ENCODE measurements at places on chromosomes 7 and 10.

GRCh38 chr7:91243591-91244301 is 20.5 kb upstream of the FZD1 start:
- DNase-seq: peak; percentile 60

- no peak for DNase-seq
Measured at GRCh38 chr10:78474743-78475142, 441.1 kb downstream of the RPS24 start.

- DNase-seq: no peak
Measured at GRCh38 chr10:48236199-48236621, 38.3 kb downstream of the FRMPD2 start.

GRCh38 chr7:34133356-34133982 is 228.1 kb downstream of the BMPER start:
- DNase-seq: peak; percentile 75

- DNase-seq: peak; percentile 57
Measured at GRCh38 chr7:116672596-116673456, 830 bp downstream of the MET start.

GRCh38 chr7:11702938-11703337 is 129.1 kb downstream of the THSD7A start:
- no peak for DNase-seq

DNA sequence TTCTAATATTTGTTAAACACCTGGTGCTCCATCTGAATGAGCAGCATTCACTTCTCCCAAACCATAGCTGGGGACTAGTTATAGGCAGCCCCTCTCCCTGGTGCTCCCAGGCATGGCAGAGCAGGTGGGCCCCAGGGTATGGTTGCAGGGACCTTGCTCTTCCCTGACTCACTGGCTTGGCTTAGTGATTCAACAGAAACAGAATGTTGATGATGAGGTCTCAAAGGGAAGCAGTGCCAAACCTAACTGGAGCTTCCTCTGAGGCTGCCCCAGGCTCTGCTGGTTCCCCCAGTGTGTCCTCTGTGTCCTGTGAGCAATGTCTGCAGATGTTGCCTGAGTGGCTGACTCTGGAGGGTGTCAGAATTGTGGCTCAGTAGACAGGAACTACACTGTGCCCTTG is 3.7 kb downstream of the GPR26 start:
- DNase-seq: peak; percentile 69

DNA sequence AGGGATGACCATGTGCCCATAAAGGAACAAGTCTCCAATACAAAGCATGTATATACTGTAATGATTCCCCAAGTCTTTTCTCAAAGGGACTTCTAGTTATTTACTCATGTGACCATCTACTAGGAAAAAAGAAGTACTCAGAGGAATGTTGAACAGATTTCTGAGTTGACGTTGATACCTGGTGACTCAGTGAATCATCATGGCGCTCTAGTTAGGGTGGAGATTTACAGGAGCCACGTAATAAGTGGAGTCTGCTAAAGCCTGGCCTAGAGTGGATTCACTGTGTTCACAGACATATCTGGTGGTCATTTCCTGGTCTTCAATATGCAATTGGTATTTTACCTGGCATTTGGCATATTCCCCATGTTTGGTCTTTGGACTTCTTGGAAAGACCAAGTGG is 302.2 kb upstream of the CACNA2D1 start:
- no peak for DNase-seq

DNA sequence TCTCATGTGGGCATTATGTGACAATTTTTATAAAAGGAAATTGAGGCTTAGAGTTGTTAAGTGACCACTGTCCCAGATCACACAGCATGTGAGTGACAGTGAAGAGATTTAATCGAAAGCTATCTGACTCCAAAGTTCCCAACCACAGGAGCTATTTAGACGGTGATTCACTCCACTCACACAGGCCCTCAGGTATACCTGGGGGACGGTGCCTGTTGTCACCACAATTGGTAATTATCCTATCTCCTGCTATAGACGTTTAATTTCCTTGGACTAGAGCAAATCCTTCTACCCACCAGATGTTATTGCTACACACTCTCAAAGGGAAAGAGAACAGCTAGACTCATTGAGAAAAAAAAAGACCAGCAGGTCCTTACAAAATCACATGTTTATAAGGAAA is 145.5 kb downstream of the KLF6 start:
- DNase-seq: no peak

DNA sequence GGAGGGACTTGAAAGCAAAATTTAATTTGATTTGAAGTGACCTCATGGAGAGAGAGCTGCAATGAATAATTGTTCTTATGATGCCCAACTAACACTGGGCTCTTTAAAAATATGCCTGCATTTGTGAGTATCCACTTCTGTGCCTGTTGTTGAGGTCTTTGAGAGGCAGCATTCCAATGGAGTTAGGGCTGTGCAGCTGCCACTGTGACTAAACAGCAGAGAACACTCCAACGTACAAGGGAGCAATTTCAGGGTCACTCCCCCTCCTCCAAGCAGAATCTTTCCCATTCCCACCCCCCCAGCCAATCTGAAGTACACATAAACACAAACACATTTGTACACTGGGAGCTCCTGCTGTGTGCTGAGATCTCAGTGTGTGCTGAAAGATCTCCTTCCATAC is 28.0 kb upstream of the GSAP start:
- DNase-seq: peak; percentile 50

GRCh38 chr10:11520892-11521291 is 90.6 kb downstream of the USP6NL start:
- no peak for DNase-seq

DNA sequence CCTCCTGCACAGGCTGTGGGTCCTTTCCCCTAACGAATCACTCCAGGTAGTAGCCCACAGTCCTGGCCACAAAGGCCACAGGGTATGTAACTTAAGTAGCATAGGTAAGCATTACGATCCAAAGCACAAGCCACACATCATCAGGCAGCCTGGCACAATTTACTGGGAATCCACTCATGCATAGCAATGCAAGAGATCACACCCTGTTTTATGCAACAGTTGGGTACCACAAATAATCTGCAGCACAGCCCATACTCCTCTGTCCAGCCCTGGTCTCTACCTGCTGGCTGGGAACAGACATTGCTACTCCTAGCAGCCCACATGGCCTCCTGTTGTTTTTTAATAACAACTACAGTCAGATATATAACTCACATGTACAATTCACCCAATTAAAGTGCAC is 34.3 kb downstream of the SRPK2 start:
- no peak for DNase-seq

GRCh38 chr10:119919826-119920225 is 27.3 kb downstream of the SEC23IP start:
- DNase-seq: no peak

GRCh38 chr10:31749301-31749700 is 179.3 kb downstream of the ARHGAP12 start:
- DNase-seq: no peak

DNA sequence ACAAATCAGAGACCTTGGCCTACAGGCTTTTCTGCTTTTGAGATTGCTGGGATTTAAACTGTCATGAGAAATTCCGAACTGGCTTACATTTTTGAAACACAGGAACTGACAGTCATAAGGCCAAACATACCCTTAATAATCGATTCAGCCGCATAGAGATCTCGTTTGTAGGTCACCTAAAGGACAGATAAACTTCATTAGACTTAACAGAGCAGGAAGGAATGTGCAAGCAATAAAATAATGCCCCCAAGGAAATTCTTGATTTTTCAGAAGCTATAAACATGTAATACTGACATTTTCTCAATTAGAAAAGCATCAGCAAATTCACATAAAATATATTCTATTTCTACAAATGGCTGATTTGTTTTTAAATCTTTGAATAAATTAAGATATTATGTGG is 120.0 kb downstream of the CRPPA start:
- no peak for DNase-seq

DNA sequence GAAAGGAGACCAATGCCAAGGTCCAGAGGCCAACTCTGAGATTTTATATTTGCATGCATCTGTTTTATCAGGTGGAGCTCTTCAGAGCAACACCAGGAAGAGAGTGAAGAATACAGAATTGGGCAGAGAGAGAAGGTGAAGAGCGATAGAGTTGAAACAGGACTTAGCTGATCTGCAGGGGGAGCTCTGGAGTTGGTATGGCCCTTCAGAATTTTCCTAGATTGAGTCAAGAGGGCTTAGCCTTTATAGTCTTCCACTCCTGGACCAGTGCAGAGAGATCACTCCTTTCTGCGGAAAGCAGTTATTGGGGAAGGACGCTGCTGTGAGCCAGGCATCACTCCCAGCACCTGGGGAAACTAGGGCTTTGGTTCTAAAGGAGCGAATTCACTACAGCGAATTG is 105.0 kb upstream of the DGKB start:
- DNase-seq: peak; percentile 9

DNA sequence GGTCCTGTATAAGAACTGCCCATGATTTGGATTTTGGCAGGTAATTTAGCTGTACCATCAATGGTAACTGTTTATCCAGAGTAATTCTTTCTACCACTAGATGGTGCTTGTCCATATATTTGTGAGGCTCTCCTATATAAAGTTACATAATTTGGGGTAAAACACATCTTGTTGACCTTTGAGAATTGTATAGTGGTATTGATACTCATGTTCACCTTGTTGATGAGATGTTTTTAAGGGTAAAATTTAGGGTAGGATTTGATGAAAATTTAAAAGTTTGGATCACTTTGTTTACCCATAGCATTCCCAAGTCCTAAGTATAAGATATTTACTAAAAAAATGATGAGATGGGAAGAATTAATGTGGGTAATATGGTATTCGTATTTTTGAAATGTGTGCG is 31.6 kb downstream of the ST7 start:
- DNase-seq: peak; percentile 25

DNA sequence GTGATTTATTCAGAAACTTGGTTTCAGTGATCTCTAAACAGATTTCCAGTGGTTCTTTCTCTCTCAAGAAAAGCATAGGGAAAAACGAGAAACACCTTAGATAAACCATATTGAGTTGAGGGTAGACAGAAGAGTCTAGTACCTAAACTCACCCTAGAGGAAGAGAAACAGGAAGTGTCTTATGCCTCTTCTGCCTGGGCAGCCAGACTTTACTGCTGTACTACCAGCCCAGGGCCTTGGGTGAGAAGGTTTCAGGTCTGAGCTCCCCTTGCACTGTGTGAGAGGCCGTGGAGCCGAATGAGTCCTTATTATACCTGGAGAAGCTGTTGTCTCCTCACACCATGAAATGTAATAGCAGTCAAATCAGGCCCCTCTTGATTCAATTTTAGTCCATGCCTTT is 18.2 kb downstream of the HIF1AN start:
- no peak for DNase-seq

DNA sequence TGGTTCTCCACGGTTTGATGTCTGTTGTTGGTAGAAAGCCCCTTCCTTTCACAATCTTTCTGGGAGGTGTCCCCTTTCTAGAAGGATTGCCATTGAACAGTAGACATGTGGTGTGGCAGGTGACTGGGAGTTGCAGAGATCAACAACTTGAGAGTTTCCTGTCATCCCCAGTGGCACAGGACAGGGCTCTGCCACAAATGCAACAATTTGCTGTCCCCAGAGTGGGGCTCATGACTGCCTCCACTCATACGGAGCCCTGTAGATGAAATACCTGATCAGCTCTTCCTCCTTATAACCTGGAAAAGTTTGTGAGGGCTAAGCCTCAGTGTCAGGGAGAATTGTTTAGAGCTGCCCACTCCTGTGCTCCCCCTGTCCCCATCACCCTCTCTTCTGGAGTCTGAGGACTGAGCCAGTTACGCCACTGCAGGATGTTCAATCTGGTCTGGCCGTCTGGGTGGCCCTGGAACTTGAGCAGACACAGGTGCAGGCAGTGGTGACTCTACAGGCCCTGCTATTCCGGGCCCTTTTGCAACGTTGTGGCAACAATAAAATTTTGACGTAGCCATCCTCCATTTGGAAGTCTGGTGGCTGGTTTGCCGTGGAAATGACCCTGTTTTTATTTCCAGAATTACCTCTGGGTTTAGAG is 6.5 kb downstream of the DBNL start:
- DNase-seq: no peak

GRCh38 chr7:74216361-74216761 is 6.6 kb downstream of the LAT2 start:
- no peak for DNase-seq

- DNase-seq: no peak
Measured at GRCh38 chr7:135151533-135151932, 3.7 kb downstream of the TMEM140 start.

GRCh38 chr10:29130190-29130673 is 158.6 kb upstream of the LYZL1 start:
- peak; percentile 34 for DNase-seq

- DNase-seq: no peak
Measured at GRCh38 chr7:115585015-115585718, 445.4 kb downstream of the TFEC start.

DNA sequence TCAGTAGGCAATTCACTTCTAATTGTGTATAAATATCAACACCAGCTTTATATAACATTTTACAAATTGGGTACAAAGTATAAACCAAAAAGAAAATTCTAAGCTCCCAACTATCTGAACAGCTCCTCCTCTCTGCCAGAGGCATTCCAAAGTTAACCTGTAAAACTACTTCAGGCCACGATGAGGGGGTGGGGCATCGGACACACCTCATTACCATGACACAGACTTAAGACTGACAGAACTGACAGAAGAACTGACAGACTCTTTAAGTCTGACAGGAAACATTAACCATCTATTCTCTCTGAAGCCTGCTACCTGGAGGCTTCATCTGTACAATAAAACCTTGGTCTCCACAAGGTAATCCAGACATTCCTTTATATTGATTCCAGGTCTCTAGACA is 12.3 kb downstream of the ESYT2 start:
- no peak for DNase-seq

DNA sequence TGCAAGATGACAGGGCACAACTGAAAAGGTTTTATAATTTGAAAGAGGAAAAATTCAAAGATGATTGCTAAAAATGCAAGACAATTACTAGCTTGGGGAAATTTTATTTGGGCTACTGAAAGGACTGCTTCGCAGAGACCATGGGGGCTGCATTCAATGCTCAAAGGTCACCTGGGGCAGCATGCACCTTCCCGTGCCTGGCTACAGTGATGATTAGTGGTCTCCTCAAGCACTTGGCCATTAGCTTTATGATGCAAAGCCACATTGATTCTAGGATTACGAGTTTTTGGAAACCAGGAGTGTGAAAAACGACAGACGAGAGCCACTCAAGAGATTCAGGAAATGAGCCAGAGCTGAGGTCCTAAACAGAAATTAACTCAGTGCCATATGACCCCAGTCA is 764.6 kb downstream of the PHTF2 start:
- DNase-seq: no peak
